CD4-positive, alpha-beta memory T cell (primary cell): ENCODE measurements at places on chromosomes 2 and 18. TPM values are rescaled to one million over a fixed set of nuclear protein-coding genes. Genes with fewer than 3 reads are reported as not detected.

DNA sequence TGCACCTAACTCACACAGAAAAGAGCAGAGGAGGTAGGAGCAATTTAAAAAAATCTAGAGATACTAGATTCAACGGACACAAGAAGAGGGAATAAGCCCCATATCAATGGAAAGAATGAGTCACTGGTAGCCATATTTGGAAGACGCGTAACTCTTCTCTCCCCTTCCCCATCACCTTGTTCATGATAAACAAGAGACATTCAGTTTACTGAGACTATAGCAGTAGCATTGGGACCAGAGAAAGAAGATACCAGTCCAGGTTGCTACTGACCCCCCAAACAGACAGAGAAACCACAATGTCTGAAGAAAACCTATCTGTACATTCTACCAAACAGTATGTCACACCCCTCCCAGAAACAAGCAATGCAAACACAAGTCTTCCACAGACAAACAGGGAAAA is 81.1 kb downstream of the SLC66A3 start:
- no peak overlapping the region for H3K4me3 ChIP-seq
- H3K27ac ChIP-seq: no peak overlapping the region
- no peak for DNase-seq
- H3K36me3 ChIP-seq: no peaks in the 10 kb centered on the region
- no peaks in the 10 kb centered on the region for H3K27me3 ChIP-seq

DNA sequence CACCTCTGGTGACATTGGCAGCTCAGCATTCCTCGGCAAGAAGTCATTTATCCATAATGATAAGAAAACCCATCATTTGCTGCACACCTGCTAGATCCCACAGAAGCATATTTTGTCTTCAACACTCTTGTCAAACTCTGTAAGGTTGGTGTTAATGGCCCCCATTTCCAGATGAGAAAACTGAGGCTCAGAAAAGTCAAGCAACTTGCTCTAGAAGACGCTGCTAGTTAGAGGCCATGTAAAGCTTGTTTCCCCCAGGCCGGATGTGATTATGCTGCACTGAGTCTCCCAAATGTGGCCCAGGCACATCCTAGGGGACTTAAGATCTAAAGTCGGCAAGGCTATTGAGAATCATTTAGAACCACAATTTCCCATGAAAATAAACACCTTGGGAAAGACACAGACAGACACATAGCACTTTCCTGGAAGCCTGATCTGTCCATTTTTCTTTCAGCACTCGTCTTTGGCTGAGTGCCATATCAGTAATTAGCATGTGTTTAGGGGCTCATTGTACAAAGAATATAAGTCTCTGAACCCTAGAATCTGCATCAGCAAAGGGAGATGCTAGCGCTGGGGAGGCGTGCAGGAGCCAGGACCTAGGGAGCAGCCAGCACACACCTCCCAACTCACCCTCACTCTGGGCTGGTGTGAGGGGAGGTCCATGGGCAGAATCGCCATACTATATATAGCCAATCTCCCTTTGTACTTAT is 39.3 kb downstream of the C1QL2 start:
- H3K4me3 ChIP-seq: no peak overlapping the region
- H3K27ac ChIP-seq: no peak overlapping the region
- H3K36me3 ChIP-seq: no peaks in the 10 kb centered on the region
- no peaks in the 10 kb centered on the region for H3K4me1 ChIP-seq

DNA sequence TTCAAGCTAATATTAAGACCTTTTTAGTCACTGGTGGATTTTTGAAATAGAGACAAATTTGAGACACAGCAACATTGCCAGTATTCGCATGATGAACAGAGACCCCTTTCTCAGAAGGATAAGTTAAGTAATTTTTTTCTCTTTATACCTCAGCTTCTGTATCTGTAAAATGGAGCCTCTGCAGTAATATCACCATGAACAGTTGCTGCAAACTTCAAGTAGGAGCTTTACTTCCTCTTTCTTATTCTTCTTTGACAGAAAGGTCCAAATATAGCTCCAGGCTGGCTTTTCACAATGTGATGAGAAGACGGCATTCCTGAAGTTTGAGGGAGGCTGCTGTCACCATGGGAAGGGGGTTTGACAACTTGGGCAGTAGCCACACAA is 158.7 kb downstream of the TDRD15 start:
- no peaks in the 10 kb centered on the region for H3K36me3 ChIP-seq
- no peaks in the 10 kb centered on the region for H3K27me3 ChIP-seq
- H3K27ac ChIP-seq: no peak overlapping the region
- H3K4me3 ChIP-seq: no peak overlapping the region

DNA sequence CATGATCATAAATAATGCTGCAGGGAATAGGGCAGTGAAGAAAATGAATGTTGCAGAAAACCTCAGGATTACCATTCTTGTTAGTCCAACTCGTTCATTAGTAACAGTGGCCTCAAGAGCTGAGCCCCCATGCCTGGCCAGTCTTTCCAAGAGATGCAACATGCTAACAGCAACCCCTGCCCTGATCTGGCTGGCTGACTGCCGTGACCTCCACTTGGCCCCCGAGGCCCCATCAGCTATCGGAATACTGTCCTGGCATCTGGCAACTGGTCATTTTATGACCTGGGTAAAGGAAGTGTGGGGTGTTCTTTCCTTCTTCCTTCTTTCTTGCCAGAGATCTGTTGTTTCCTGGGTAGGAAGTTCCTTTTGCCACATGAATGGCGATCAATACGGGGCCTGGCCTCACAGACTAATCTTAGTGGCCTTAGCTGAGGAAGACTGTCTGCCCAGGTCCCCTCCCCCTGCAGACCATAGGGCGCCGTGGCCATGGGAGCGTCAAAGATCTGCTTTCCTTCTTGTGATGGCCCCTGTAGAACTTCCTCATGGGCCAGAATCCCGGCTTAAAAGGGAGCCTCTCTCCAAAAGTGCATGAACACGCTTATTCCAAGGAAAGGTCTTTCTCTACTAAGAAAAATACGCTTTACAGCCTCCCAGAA is 10.6 kb upstream of the TRABD2A start:
- H3K4me3 ChIP-seq: no peak overlapping the region
- H3K36me3 ChIP-seq: no peaks in the 10 kb centered on the region
- H3K27ac ChIP-seq: no peak overlapping the region
- H3K4me1 ChIP-seq: peaks cover 51% of the 10 kb centered on the region

TM4SF20 gene
- not detected for polyA plus RNA-seq

MMADHC gene
- 113 TPM for polyA plus RNA-seq

SLC11A1 gene
- polyA plus RNA-seq: 0.92 TPM
